MV-4-11 (cell line): ENCODE measurements at places on chromosomes 16 and 17.

GRCh38 chr16:3085868-3086595 is 13.1 kb downstream of the ZSCAN10 start:
- DNase-seq: no peak

GRCh38 chr17:28279411-28279810 is 39.6 kb upstream of the TMEM97 start:
- DNase-seq: no peak

- DNase-seq: no peak
These were observed 2.3 kb upstream of the CCNF start for GRCh38 chr16:2426941-2427361.

DNA sequence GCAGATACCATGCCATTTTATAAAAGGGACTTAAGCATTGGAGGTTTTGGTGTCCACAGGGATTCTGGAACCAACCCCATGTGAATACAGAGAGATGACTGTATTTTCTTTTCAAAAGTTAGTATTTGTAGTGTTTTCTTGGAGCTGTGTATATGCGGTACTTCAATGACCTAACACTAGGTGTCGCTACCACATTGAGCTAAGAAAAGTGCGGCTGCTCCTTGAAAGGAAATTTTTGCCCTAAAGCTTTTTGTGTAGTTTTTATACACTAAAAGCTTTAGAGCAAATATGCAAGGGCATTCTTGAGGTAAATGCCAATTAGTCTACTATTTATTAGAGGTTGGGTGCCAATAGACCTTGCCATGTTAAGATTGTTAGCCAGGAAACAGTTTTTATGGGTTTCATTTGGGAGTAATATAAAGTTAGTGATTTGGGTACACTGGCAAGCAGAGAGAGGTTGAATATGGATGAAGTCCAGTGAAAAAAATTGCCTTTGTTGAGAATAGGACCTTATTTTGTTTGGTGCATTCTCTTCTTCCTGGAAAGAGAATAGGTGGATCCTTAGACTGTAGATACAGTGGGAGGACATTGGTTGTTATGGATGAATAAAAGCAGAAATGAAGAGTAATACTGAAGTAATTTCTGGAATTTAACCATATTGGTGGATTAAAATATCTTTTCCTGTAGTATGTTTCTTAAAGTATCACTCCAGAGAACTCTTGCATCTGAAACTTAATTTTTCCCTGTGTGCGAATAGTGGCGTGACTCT is 43.3 kb downstream of the BCAS3 start:
- peak; percentile 49 for DNase-seq

- DNase-seq: no peak
These were observed 12.4 kb upstream of the GFAP start for GRCh38 chr17:44927696-44928095.

- no peak for DNase-seq
These were observed 41.8 kb upstream of the CDH8 start for GRCh38 chr16:62077998-62078397.

GRCh38 chr16:84821728-84822689 is 2.2 kb downstream of the CRISPLD2 start:
- no peak for DNase-seq

DNA sequence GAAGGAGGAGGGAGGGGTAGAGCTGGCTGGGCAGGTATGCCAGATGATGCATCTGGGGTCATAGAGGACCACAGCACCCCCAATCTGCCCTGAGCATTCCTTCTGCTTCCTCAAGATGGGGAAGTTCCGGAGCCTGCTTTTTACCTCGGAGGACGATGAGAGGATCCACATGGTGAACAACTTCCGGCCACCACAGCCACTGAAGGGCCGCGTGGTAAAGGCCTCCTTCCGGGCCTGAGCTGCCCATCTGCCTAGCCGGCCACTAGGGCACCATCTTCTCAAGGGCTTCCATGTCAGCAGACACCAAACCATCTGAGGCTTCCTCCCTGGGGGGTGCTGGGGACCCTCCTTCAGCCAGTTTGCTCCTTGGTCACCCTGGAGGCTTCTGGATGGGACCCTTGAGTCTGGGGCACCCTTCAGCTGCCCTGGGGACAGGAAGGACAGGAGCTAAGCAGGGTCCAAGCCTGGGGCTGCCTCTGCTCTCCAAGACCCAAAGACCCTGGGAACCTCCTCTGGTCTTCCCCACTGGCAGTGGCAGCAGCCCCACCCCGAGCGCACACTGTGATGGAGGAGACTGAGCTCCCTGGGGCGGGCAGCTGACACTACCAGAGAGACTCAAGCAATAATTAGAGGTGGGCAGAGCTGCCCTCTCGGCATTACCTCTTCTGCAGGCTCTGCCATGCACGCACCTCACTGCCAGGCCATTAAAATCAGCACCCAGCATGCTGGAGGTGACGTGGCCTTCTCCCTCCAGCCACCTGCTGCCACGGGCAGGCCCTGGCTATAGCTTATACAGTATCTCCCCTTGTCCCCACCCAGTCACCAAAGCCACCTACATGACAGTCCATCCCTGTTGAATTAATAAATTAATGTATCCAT is 9.3 kb downstream of the CA7 start:
- DNase-seq: no peak

DNA sequence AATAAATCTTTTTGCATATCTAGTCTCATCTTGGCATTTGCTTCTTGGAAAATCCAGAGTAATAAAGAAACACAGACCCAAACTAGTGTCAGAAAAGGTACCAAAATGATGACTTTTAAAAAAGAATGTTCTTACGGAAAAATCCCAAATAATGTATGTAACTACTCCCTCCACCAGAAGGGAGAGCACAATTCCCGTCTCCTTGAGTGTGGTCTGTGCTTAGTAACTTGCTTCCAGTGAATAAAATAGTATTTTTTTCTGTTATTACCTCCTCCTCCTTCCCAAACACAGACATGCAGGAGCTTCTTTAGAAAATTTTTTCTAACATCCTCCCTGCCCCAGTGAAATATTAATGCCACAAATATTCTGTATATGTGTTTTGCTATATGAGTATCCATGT is 358.1 kb downstream of the ZFHX3 start:
- no peak for DNase-seq

DNA sequence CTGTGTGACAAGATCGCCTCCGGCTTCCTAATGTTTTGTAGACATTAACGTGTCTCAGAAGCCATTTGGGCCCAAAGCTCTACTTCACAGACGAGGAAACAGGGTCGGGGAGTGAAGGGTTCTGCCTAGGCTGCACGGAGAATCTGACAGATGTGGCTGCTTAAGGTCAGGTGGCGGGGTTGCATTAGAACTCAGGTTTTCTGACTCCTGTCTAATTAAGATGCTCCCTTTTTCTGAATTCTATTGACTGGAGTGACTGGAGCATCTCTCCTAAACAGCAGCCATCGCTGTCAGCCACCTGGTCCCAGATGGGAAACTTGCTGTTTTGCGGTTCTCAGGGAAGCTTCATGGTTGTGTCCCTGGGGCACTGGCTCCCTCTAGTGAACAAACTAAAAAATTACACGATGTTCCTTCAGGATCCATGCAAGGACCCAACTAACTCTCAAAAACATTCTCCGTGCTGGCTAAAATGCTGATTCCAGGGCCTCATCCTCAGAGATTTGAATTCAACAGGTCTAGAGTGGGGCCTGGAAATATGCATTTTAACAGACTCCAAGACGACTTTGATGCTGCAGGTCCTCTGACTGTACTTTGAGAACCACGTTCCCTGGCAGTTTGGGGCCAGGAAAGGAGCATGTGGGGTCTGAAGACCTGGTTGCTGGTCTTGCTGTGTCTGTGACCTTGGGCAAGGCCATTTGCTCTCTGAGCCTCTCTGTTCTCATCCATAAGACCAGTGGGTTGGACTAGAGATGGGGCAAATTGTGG is 117.4 kb downstream of the IRF8 start:
- DNase-seq: peak; percentile 61
